ENCODE measurements at places on chromosomes 13 and 19.

- DNase-seq: no peak
Observed at GRCh38 chr13:36907821-36908220, 12.2 kb downstream of the SMAD9 start.

- no peak for DNase-seq
Observed at GRCh38 chr19:4922530-4923275, 13.4 kb downstream of the UHRF1 start.

DNA sequence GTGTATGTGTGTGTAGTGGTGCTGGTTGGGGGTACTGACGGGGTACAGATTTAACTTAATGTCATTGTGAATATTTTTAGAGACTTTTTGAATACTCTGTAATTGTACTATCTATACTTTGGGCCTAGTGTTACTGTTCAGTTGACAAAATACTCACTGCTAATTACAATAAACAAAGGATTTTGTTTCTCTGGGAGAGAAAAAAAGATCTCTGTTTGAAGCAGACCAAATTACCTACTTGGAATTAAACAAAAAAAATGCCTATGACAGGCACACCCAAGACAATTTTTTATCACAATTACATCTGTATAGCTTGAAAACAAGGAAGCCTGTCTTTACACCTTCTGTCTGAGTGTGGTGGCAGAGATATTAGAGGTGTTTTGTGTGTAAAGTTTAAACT, 45.1 kb downstream of the OLFM4 start:
- DNase-seq: no peak

DNA sequence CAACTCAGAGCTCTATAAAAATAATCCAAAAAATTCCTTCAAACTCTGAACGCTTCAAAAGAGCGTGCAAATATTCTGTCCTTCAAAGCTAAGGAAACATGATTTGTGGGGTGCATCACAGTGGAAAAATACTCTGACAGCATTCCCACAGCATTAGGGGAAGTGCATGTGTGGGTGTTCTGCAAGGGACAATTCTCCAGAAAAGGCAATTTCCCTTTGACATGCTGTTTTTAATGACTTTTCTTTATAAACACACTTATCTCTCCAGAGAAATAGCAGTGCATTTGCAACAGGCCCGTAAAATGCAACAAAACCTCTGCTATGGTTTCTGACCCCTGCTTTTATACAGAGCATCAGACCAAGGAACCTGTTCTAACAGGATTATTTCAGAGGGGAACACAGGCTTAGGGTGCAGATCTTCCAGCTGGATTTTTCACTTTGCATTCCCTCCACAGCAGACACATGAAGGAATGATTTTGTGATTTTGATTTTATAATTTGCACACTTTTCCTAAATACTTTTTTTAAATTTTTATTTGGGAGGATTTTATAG, 42.6 kb downstream of the KL start:
- no peak for DNase-seq

GRCh38 chr13:27411341-27411740, 13.1 kb upstream of the GTF3A start:
- DNase-seq: no peak

DNA sequence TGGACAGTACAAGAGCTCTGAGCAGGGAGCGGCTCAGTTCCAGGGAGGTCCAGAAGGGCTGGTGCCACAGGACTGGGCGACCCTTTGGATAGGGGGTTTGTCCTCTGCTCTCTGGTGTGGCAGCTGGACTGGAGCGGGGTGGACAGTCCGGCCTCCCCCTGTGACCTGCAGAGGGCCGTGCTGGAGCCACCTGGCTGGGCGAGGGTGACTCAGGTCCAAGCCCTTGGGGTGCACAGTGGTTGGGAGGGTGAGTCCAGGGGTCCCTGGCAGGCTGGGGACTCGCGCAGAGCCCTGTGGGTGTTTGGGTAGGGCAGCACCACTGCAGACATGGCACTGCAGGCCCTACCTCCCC, 7.2 kb downstream of the SSBP4 start:
- DNase-seq: no peak

DNA sequence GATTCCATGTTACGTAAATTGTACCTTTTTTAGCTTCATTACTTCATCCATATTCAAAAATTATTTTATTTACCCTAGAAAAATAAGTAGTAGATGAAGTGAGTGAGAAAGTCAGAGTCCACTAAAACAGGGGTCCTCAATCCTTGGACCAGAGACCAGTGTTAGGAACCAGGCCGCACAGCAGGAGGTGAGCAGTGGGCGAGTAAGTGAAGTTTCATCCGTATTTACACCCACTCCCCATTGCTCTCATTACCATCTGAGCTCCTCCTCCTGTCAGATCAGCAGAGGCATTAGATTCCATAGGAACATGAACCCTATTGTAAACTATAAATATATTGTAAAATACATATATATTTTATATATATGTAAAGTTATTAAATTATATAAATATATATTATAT, 119.0 kb downstream of the PAN3 start:
- DNase-seq: no peak

DNA sequence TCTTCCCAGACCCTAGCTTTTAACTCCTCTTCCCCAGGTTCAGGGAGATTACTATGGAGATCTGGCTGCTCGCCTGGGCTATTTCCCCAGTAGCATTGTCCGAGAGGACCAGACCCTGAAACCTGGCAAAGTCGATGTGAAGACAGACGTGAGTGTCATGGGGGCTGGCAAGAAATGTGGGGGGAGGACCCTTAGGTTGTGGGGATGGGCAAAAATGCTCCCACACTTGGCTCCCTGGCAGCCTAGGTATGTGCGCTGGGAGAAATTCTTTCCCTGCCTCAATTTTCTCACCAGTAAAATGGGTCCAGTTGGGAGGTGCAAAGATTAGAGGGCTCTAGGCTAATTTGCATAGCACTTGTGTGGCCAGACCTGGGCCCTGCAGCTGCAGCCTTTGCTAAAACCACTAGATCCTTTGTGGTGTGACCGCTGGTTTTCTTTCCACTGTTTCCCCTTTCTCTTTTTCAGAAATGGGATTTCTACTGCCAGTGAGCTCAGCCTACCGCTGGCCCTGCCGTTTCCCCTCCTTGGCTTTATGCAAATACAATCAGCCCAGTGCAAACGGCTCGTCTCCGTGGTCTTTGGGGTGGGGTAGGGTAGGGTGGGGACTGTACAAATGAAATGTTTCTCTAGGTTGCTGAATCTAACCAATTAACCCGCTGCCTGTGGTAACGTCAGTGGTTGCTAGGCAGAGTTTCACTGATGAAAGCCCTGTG, 959 bp upstream of the RAB4B start:
- DNase-seq: peak; percentile 95

- DNase-seq: no peak
Observed at GRCh38 chr13:109043636-109044035, 414.2 kb downstream of the MYO16 start.

- no peak for DNase-seq
Observed at GRCh38 chr13:45174478-45174877, 26.4 kb downstream of the KCTD4 start.

GRCh38 chr13:114147803-114148520, 15.5 kb upstream of the RASA3 start:
- no peak for DNase-seq

DNA sequence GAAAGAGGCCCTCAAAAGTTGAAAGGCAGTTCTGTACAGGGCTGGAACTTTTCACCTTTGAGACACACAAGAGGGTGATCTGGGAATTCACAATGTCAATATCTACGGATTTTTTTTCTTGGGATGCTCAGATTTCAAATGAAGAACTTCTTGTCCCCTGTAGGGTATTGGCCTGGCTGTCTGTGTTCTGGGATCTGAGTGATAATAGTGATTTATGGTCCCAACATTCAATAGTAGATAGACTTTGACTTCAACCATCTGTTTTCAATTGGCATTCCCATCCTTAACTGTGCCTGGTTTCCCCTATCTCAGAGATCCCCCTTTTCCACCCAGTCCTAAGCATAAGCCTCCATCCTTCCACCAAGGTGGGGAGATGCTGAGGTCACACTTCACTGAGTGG, 274.1 kb downstream of the COG6 start:
- no peak for DNase-seq

Data from CD4-positive, alpha-beta T cell treated with Interleukin-10 for 1 hour (primary cell).